Stimulated activated CD4-positive, alpha-beta T cell treated with anti-CD3 and anti-CD28 coated beads, Interleukin-1b, Interleukin-23, amount 100 ng/mL, for 24 hours (primary cell): ENCODE measurements at places on chromosomes 2 and 18.

GRCh38 chr2:140863713-140864112 is 1267.1 kb downstream of the LRP1B start:
- DNase-seq = no peak

DNA sequence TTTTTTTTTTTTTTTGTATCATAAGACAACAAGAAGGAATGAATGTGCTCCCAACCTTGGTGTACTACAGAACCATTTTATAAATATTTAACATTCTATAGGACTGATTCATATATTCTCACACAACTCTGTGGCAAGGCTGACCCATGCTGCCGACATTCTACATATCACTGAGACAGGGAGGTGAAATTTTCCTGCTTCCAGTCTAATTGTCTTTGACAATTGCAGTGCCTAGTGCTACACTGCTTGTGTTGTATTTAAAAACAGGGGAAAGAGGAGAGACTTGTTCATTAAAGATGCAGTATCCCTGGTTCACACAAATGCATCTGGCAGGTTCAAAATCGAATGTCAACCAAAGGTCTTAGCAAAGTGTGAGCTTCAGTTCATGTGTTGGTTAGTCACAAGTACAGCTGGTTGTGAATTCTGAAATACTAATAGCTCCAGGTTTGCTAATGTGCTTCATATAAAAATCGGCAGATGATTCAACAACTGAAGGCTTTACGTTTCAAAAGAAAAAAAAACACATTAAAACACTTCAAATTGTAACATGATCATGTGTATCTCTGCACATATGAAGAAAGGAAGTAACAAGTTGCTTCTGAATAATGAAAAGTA is 130.8 kb downstream of the FIGN start:
- DNase-seq = no peak

DNA sequence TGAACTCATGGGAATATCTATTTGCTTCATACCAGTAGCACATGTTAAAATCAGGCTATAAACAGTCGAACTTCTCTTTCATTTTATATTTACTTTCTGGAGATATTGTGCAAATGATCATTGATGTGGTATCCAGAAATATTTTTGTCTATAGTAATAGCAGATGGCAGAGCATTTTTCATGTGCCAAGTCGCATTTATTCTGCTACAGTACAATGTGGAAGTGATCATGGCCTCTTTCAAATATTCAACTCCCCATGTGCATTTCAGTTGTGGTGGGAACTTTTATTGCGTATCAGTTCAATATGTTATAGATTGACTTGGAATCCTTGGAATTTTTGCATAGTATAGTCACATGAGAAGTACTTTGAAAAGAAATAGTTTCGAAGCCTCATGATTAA is 57.4 kb downstream of the RHBDD1 start:
- no peak for DNase-seq

DNA sequence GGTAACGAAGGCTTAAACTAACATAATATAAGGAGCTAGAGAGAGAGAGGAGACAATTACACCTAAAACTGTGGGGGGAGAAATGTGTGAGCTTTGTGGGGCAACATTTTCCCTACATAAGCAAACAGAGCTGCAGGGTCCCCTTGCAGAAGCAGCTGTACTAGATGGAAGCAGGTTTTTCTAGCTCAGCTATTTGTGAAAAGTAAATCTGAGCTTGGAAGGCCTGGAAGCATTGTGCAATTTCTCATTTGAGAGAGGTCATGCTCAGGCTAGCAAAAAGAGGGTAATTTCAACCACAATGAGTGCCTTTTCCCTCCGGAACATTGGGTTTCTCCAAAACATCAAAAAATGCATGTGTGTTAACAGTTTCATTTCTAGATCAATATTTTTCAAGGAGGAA is 130.0 kb downstream of the ARL4C start:
- DNase-seq = no peak

DNA sequence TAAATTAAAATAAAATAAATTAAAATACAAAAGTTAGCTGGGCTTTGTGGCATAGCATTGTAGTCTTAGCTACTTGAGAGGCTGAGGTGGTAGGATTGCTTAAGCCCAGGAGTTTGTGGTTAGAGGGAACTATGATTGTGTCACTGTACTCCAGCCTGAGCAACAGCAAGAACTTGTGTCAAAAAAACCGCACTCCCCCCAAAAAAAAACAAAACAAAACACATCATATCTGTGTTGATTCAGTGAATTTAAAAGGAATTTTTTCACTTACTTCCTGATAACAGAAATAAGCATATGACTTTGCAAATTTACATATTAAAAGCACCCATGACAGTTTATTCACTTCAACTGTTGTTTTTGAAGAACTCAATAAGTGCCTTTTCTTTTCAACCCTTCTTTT is 68.1 kb upstream of the PELI1 start:
- DNase-seq = no peak
